Stimulated activated CD4-positive, alpha-beta T cell treated with anti-CD3 and anti-CD28 coated beads, Interleukin-4, amount 100 ng/mL, for 24 hours (primary cell): ENCODE measurements at places on chromosomes 12 and 14.

DNA sequence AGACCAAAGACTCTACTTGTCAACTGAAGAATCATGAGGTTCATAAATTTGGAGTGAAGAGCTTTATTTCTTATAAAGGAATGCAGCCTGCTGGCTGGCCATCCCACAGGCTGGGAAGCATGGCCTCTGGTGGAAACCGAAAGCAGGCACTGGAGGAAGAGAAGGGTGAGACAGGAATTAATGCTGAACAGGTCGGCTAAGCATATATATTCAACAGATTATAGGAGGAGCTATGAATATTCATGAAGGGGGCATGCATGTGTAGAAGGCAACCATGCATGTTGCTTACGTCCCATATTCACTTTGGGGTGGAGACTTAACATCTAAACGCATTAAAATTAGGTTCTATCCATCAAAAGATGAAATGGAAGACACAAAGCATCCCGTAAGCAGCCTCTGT, 20.6 kb upstream of the RGS6 start:
- no peak for DNase-seq

DNA sequence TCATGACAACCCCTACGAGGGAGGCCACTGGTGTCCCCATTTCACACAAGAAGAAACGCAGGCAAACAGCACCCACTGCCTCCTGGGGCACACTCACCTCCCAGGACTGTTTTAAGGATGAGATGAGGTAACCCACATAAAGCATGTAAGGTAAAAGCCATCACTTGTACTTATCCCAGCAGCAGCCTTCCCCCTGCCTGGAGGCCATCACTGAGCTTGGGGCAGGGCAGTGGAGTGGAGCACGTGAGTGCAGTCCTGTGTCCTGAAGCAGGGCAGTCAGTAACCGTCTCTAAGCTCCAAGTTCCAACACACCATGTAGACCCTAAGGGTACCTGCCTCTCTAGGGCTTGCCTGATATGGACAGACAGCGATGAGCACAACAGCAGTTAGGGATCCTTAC, 1.7 kb downstream of the POLE start:
- no peak for DNase-seq

DNA sequence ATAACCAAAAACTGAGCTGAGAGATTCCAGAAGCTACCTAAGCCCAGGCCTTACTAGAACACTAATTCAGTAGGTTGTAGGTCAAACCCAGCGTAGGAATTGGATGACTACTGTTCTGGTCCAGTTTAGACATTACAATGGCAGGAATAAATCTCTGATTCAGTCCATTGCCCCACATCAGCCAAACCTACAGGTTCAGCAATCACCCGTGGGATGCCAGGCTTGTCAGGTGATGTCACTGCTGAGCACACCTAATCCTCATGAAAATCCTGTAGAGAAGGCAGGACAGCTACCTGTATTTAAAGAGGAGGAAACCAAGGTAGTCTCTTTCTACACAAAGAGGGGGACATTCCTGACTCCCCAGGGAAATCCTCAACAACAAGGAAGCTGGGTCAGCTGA, 63.7 kb downstream of the RFX4 start:
- DNase-seq, result no peak

DNA sequence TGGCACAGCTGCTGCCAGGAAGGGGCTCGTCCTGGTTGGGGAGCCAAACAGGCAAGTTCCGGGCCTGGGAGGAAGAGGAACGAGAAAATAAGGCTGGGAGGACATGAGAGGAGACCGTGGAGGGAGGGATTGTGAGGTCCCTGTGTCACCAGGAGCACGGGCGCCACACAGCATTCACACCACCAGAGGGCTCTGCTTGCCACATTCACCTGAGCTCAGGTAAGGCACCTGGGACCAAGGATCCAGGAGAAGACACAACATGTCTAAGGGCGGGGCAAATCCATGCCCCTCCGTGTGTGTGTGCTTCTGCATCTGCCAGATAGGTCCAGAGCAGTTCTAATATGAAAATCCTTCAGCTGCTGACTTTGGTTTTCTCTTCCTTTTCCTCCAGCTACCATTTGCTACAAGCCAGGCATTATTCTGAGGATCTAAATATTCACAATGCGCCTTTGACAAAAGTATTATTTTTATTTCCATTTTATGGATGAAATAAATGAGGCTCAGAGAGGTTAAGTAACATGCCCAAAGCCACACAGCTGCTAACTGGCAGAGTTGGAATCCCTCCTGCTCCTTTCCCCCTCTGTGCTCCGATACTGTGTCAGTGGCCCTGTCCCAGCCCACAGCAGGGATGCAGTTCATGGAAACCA, 14.6 kb downstream of the RAPGEF3 start:
- DNase-seq, result peak; percentile 59

GRCh38 chr12:39329018-39329417, 113.9 kb downstream of the KIF21A start:
- no peak for DNase-seq

DNA sequence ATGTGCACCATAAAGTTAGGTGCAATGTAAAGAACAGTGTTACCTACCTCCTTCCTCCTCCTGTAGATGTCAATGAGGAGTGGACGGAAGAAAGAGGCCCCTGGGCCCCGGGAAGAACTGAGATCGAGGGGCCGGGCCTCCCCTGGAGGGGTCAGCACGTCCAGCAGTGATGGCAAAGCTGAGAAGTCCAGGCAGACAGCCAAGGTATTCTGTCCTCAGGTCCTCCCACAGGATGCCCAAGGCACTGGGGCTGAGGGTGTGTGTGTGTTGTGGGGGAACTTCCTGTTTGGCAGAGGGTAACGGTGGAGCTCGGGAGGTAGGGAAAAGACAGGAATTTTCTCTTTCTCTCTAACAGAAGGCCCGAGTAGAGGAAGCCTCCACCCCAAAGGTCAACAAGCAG, 6.4 kb downstream of the ATN1 start:
- DNase-seq, result no peak

GRCh38 chr12:74456431-74456830, 81.2 kb upstream of the ATXN7L3B start:
- no peak for DNase-seq

DNA sequence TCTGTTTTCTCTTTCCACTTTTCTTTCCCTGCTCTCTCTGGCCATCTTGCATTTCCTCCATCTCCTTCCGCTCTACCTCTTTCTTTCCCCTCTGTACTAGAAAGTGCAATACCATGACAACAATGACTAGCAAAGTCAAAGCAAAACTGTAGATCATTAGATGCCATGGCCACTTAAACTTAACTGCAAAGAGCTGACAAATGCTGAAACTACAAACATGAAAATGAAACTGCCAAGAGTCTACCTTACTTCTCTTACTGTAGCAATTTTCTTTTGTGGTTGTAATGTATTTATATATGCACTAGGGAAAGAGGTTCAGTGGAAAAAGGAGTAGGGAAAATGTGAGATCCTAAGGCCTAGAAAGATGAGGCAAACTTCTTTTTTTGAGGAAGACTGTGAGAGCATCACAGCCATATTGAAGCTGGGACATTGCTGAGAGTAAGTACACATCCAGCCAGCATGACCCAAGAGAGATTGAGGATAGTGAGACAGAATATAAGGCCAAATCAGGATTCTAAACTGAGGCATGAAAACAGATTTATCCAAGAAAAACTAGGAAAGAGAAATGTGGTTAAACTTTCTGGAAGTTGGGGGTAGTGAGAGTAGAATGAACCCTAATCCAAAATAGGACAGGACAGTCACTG, 276.6 kb upstream of the NAV3 start:
- DNase-seq, result no peak

GRCh38 chr12:108634341-108634751, 652 bp upstream of the SELPLG start:
- peak; percentile 56 for DNase-seq

DNA sequence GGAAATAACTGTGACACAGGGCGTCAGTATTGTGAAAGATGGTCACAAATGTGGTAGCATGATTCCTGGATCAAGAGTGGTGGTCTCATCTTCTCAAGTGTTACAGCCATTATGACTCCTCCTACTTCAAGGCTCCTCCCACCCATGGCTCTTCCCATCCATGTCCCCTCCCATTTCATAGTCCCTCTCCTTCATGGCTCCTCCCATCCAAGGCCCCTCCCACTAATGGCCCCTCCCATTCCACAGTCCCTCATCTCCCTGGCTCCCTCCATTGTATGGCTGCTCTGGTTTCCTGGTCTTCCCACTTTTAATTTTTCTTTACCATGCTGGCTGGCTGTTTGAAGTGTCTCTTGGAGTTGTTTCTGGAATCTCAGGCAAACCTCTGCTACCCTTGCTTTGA, 1375.2 kb upstream of the TMEM132C start:
- DNase-seq, result no peak

- DNase-seq, result peak; percentile 41
These were observed 565 bp downstream of the NT5DC3 start for GRCh38 chr12:103840462-103840875.

DNA sequence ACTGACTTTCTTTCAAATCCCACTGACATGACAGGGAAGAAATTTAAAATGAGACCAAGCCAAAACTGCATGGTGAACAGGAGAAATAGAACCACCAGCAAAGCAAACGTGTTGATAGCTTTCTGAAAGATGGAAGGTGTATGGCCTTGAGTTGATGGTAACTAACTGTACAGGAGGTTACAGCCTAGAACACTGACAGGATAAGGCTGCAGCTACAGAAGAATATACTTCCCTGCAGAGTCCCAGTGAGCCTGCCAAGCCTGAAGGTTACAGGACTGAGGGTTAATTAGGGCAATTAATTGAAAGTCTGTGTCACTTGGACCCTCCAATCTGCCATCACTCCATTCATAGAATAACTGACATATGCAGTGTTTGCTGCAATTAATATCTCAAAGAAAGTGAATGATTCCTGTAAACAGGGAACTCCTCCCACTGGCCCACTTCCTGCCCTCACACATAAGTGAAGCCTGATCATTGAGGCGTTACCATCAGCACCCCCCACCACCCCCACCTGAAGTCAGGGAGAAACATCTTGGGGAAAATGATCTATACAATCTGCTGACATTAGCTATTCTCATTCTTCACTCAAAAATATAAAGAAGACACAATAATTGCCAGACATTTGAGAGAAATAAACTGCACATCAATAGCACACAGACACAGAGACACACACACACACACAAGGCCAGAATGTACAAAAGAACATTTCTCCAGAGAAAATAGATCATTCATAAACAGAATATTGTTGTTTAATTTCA, 73.4 kb downstream of the GTF2A1 start:
- no peak for DNase-seq

DNA sequence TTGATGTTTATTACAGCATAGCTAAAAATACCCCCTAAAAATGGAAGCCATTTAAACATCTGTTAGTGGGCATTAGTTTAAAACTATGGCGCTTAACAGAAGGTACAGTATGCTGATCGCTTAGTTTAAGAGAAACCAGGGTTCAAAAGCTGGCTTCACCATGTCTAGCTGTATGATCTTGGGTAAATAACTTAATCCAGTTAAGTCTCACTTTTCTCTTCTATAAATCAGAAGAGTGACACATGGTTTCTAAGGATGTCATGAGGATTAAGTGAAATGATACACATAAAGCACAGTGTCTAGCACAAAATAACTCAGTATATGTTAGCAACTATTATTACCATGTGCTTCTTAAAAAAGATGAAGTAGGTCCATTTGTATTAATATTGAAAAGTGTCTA, 38.7 kb downstream of the STK38L start:
- DNase-seq, result no peak

DNA sequence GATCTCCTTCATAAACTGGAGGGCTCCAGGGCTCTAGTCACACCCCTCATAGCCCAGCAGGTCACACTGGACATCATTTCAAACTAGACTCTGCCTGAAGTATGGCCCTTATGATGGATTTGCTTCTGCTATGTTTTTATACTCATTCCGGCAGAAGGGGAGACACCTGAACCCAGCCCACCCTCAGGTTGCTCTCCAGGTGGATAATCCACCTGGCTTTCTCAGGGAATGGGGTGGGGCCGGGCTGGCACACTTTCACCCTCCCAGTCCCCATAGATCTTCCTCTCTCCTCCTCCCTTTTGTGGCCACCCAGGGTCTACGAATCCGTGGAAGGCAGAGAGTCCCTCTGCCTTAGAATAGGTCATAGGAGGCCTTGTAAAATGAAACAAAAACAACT, 9.8 kb upstream of the KRT73 start:
- no peak for DNase-seq

GRCh38 chr14:36271939-36272907, 48.2 kb downstream of the MBIP start:
- peak; percentile 20 for DNase-seq

DNA sequence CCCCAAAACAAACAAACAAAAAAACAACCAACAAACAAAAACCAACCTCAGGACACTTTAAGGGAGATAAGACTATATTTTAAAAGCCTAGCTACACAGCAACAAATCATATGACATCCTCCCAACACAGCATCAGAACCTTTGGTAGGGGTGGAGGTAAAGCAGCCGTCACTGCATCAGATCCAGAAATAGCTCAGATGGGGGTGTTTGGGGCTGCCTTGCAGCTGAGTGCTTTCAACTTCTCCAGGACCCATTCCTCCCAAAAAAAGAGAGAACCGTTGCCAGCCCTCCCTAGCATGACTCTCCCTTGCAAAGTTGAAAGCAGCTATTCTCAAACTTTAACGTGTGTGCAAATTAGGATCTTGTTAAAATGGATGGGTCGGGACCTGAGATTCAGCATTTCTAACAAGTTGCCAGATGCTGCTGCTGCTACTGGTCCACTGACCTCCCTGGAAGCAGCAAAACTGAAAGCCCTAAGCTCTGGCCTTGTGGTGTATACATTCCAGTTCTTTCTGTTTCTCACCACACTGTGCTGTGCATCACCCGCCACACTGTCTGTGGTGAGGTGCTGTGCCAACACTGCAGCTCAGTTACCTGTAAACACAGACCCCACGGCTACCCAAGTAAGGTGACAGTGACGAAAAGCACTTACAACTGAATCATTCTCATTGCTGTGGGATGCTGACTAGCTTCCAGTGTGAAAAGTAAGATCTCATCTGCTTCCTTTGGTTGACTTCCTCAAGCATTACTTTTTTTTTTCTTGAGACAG, 54.0 kb downstream of the SLC38A1 start:
- peak; percentile 86 for DNase-seq

DNA sequence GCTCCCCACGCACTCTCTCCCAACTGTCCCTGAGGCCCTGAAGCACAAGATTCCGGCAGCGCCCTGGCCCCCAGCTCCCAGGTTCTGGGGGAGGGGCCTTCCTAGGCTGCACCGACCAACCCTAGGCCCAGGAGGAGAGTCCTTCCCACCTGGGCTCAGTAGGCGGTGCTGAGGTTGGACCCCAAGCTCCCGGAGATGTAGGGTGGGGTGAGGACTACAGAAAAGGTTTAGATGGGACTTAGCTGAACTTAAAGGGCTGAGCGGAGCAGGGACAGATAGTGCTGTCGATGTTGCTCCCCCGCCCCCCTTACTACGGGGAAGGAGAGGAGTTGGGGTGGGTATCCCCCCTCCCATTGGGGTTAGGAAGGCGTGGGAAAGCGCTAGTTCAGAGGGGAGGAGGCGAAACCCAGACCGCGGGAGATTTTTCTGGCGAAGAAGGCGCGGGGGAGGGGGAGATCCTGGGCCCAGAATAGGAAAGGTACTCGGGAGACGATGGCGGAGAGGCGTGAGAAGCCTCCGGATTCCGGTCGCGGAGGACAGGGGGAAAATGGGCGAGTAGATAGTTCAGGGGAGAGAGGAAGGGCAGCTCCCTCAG, 4.2 kb upstream of the BAZ2A start:
- peak; percentile 26 for DNase-seq

GRCh38 chr12:83016218-83016835, 329.6 kb downstream of the TMTC2 start:
- DNase-seq, result no peak

GRCh38 chr12:73514672-73515071, 1023.0 kb upstream of the ATXN7L3B start:
- DNase-seq, result no peak
